ENCODE measurements at places on chromosomes 4 and X.

DNA sequence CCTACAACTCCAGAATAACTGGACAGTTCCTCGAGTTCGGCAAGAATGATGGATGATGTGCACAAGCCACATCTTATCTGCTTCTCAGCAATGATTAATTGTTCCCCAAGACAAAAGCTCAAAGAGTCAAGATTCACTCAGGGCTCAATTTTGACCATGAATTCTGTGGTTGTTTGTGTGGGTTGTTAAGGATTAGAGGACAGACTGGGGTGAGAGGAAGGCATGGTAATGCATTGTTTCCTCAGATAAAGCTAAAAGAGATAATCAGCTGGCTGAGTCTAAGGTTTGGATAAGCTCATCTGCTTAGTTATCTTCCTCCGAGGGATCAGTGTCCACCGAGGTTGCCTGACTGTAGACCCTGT lies 161.0 kb downstream of the CPEB2 start:
- no peak for DNase-seq

GRCh38 chrX:133776072-133776471 lies 209.3 kb downstream of the GPC3 start:
- peak; percentile 23 for DNase-seq

DNA sequence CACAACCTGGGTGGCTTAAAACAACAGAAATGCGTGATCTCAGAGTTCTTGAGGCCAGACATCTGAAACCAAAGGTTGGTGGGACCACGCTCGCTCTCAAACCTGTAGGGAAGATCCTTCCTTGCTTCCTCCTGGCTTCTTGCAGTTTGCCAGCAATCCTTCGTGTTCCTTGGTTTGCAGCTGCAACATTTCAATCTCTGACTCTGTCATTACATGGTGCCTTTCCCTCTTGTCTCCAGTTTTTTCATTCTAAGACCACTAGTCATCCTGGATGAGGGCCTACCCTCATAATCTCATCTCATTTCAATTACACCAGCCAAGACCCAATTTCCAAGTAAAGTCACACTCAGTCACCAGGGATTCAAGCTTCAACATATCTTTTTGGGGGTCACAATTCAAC lies 388.0 kb downstream of the GPM6A start:
- no peak for DNase-seq

- DNase-seq: no peak
These were observed 8.8 kb downstream of the LARP7 start for GRCh38 chr4:112645541-112646329.

- no peak for DNase-seq
These were observed 89.0 kb downstream of the EFNB1 start for GRCh38 chrX:68917799-68918198.

DNA sequence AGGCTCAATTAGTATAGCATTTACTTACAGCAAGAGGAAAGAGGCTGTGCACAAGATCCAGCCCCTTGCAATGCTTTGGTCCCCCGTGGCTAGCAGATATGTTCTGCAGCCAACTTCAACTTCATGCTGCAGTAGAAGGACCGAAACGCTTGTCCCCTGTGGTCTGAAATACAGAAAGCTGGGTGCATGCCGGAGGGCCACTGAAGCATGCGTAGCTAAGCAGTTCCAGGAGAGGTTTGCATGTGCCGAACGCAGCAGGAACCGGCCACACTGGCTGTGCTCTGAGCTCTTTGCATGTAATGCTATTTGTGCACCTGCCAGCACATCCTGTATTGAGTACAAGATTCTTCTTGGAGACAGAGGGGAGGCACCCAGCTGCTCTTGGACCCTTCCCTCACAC lies 35.8 kb upstream of the SHISA3 start:
- no peak for DNase-seq

DNA sequence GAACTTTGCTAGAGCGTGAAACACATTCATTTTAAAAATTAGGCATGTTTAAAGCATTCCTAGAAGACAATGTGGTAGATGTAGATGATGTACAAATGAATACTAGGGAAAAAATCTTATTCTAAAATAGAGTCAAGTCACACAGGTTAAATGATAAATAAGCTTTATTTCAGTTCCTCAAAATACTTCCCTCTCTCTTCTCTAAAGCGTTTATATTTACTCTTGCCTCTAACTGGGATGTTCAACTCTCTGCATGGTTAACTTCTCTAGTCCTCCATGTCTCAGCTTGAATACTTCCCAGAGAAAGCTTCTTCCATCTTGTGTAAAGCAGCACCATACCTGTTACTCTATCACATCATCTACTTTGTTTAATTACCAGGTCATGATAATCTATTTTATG lies 30.9 kb upstream of the GLRA3 start:
- no peak for DNase-seq

DNA sequence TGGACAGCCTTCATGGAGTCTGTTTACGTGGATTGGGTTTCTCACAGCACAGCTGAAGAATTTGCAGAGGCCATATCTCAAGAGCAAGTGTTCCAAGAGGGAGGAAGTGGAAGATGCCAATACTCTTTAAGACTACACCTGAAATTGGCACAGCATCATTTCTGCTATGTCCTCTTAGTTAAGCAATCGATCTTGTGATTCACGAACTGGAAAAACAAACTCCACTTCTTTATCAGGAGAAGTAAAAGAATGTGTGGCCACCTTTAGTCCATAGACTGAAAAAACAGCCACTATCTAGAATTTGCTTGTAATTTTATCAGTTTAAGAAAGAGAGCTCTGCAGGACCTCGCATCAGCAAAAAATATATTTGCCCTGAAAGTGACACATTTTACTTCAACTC lies 473.1 kb upstream of the ATOH1 start:
- DNase-seq: no peak

GRCh38 chr4:149884529-149885181 lies 69.0 kb upstream of the IQCM start:
- DNase-seq: no peak

- no peak for DNase-seq
These were observed 39.2 kb upstream of the MSMO1 start for GRCh38 chr4:165288226-165288625.

DNA sequence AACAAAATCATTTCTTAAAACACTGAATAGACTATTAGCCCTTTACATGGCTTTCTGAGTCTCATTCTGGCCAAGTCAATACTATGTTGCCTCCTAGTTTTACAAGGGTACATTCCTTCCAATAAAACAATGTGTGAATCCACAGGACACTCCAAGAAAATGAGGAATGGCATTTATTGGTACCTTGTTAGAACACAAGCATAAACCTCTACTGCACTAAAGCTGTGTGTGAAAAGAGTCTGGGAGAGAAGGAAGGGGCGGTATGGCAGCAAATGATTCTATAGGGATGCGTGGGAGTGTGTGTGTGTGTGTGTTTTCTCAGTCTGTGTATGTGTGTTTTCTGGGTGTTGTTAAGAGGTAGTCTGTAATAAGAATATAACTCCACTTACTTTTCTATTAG lies 48.9 kb downstream of the CXCL1 start:
- no peak for DNase-seq

DNA sequence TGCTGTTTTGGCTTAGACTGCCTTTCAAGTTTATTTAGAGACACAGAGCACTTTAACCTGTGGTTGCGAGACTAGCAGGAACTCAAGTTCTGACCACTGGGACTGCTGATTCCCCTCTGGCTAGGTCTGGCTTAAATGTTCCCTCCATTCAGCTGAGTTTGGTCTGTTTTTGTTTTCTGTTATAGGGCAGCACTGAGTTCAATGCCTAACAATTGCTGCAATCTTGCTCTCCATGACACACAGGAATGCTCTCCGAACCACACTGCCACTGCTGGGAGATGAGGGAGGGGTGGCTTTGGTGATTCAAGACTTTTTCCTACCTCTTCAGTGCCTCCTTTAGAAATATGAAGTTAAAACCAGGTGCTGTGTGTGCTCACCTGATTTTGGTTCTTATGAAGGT lies 106.3 kb upstream of the EOLA2 start:
- DNase-seq: no peak

- DNase-seq: no peak
These were observed 354.6 kb upstream of the RASGEF1B start for GRCh38 chr4:81826335-81826734.

DNA sequence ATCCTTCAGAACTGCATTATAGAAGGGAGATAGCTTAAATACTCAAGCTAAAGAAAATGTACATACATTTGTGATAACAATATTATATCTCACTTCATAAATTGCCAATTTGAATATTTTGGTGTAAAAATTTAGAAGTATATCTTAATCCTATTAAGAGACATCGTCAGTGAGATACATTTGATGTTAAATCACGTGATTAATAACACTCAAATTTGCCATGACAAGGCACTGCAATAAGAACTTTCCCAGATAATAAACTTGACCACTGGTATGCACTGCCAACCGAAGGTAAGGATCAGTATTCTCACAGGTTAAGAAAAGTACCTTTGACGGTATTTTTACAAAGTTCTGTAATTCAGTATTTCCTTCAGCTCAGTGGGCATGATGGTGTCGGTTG lies 764.7 kb upstream of the FRG1 start:
- no peak for DNase-seq

GRCh38 chrX:1451251-1451660 lies 1.5 kb downstream of the ASMTL start:
- peak; percentile 11 for DNase-seq

DNA sequence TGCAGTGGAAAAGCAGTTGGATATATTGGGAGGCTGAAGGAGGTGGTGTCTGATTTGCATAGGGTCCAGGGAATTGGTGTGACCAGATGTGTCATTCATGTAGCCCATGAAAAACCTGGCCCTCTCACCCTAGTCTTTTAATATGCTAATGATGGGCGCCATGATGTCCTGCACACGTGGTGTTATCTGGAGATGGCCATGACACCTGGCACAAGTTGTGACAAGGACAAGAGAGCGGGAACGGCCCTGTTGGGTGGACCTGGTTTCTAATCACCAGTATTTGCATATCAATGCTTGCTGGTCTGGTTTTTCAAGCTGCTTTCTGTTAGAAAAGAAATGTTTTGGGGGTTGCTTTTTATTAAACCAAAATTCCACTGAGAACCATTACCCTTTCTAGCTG lies 87.4 kb downstream of the ZXDA start:
- no peak for DNase-seq

DNA sequence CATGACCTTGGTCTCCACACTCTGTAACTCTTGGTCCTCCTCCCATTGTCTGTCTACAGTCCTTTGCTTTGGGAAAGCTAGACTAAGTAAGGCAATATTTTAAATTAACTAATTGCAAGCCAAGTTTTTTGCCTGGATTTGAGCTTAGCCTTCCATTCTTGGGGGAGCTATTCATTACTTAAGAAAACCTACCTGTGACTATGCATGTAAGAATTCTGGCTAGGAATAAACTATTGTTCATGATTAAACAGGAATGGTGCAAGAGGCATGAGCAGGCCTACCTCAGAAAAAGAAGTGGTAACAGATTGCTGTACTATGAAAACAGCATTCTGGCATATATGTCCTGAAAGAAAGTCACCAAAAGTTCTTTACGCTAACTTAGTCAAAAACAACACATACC lies 309.4 kb downstream of the MAPK10 start:
- DNase-seq: no peak

DNA sequence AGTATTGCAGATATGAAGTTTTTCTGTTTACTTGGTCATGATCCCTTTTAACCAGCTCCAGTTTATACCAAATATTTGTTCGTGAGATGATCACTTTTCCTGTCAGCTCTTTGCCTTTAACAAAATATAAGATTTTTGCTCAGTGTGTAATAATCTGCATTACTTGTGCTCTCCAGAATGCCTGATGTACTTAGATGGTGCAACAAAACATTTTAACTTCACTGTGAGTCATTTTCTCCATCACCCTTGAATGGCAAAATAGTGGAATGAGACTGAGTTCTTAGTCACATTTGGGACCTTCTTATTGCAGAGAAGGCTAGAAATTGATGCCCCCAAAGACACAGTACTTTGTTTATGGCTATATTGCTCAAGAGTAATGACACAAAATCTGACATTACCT lies 252.0 kb downstream of the FRMPD4 start:
- DNase-seq: no peak

GRCh38 chr4:13151194-13151593 lies 332.9 kb downstream of the RAB28 start:
- DNase-seq: no peak

- DNase-seq: no peak
These were observed 6.3 kb upstream of the TRPC5OS start for GRCh38 chrX:111869639-111870034.

- DNase-seq: no peak
These were observed 218.9 kb downstream of the OR13H1 start for GRCh38 chrX:131762802-131763234.

- DNase-seq: no peak
These were observed 1472.9 kb upstream of the TENM3 start for GRCh38 chr4:180770265-180770664.

DNA sequence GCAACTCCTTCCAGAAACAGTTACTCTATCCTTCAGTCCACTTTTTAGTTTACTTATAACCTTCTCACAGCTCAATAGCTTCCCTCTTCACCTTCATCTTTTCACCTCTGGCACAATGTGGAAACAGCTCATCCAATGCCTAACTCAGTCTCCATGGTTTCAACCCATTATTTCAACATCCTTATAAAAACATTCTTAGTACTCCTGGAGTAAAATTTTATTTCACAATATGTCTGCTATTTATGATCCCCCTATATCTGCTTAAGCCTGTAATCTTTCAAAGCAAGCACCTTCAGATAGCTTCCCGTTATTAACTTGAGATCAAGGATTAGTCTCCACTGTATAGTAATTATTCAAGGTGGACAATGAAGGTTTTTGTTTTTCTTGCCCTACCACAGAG lies 156.3 kb downstream of the GASK1B start:
- no peak for DNase-seq

GRCh38 chrX:30402366-30402765 lies 93.2 kb upstream of the NR0B1 start:
- DNase-seq: no peak

DNA sequence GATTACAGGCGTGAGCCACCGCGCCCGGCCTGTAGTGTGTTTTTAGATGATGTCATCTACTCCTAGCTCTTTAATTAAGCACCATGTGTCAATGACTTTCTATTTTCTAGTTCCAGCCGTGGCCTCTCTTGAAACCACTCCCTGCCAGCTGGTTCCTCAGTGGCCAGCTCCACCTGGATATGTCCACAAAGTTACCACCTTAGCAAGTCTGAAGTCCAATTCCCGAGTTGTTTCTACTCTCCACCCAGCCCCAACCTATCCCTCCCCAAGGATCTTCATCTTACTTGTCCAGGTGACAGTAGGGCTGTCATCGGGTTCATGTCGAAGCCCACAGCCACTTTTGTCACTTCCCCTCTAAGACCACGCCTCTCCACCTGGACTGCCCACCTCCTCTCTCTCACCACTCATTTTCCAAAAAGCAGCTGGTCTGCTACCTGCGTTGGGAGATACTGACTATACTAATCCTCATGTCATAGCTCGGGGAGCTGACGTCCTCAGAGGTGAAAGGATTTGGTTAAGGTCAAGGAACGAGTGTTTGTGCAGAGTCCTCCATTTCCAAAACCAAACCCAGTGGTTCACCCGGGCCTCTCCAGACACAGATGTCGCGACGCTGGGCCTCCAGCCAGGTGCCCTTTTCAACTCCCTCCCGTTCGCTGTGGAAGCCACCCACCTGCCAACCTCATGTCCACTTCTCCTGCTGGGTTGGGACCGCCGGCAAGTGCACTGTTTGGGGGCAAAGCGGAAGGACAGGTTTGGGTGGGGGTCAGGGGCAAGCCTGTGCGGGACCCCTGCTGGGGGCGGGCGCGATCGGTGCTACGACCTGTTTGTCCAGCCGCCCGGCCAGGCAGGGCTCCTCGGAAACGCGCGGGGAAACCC lies 704 bp downstream of the FAM3A start:
- peak; percentile 9 for DNase-seq
